SJCRH30 (cell line): ENCODE measurements at places on chromosomes 1 and 21. TPM values are rescaled to one million over a fixed set of nuclear protein-coding genes. Genes with fewer than 3 reads are reported as not detected.

DNA sequence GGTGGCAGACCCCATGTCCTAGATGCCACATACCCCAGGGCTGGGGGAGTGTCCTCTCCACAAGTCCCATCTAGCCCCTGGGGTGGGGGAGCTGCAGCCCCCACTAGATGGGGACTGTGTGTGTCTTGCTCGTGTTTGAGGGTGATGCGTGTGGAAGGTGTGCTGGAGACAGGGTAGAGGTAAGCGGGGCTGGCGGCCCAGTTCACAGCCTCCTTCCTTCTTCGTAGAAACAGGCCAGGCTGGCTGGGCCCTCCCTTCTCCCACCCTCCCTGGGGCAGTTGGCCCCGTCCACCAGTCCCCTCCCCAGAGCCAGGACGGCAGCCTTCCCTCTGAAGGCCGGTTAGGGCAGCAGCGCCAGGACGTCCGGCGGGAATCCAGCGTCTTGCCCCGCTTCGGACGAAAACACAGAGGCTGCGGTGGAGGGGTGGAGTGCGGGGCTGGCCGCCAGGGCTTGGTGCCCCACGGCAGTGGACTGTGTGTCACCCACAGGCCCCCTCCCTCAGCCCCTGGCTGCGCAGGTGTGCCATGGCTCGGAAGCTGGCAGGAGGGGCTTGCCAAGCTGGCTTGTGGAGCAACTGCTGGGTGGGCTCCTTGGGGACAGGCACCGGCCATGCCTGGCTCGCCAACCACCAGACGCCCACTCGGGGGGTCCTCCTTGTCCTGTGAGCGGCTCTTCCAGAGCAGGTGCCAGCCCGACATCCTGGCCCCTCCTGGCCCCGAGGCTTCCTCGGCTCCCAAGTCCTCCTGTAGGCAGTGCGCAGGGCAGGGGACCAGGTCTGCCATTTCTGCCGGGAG is 3.6 kb downstream of the PRDM16 start:
- no peak overlapping the region for H3K4me3 ChIP-seq
- no peak for DNase-seq
- H3K4me1 ChIP-seq = no peaks in the 10 kb centered on the region
- peaks cover 7% of the 10 kb centered on the region; the same call in 1 of the 2 replicates for H3K27me3 ChIP-seq
- no peak overlapping the region for H3K27ac ChIP-seq
- H3K36me3 ChIP-seq = no peaks in the 10 kb centered on the region

The FALEC gene
- 0.28 TPM in 1 of 2 replicates, not detected in the other for total RNA-seq

The ADPRS gene
- total RNA-seq = 26.7 and 30.4 TPM in 2 replicates

DNA sequence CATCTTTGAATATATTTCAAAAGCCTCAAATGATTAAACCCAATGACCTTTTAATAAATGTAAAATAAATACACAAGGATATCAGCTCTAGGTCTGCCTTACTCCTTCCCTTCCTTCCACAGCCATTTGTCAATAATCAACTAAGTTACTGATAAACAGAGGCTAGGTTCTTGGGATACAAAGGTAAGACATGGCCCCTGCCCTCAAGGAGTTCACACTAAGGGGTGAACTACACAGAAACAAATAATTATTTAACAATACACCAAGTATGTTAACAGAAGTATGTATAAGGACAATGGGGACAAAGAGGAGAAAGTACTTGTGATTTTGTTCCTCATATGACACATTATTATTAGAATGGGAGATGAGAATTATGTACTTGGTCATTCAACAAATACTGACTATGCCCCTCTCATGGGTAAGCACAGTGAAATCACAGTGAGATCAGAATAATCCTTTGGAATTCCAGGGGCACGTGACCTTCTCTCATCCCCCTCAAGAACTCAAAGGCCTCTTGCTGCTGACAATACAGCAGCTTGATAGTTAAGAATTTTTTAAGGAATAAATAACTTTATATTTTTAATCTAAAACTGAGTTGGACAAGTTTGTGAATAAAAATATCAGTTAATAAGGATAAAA is 40.2 kb downstream of the ATP1B1 start:
- H3K4me3 ChIP-seq = no peak overlapping the region
- H3K27me3 ChIP-seq = no peaks in the 10 kb centered on the region
- no peak for DNase-seq
- no peaks in the 10 kb centered on the region for H3K36me3 ChIP-seq
- no peak overlapping the region for H3K27ac ChIP-seq

DNA sequence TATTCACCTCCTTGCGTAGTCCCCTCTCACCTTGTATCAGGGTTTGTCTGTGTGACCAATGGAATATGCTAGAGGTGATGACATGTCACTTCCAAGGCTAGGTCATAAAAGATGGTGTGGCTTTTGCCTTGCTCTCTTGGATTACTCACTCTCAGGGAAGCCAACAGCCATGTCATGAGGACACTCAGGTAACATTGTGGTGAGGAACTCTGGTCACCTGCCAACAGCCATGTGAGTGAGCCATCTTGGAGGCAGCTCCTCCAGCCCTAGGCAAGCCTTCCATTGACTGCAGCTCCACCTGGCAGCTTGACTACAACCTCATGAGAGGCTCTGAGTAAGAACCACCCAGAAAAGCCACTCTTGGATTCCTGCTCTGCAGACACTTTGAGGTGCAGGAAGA is 11.0 kb upstream of the HEYL start:
- DNase-seq = no peak
- no peaks in the 10 kb centered on the region for H3K27me3 ChIP-seq
- H3K27ac ChIP-seq = no peak overlapping the region
- H3K4me1 ChIP-seq = peaks cover 28% of the 10 kb centered on the region

The GJB4 gene
- total RNA-seq = not detected in 2 replicates

DNA sequence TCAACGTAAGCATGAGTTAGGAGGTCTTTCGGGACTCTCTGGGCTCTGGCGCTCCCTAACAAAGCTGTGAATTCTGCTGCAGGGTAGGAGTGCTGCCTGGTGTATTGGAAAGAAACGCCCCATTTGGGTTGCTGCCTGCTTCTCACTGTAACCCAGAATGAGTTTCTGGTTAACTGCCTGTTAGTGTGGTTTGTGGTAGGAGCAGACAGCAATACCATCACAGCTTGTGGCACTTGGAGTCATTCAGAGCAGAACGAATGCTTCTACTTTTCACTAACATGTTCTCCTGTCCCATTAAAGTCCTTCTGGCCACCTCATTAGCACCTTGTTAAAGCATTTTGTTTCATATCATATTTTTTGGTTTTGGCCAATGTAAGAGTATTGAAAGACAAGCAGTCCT is 18.1 kb downstream of the MAP3K7CL start:
- H3K27me3 ChIP-seq = no peaks in the 10 kb centered on the region
- peaks cover 22% of the 10 kb centered on the region for H3K4me1 ChIP-seq
- no peak overlapping the region for H3K4me3 ChIP-seq
- DNase-seq = no peak
- no peaks in the 10 kb centered on the region for H3K36me3 ChIP-seq
- no peak overlapping the region for H3K27ac ChIP-seq

DNA sequence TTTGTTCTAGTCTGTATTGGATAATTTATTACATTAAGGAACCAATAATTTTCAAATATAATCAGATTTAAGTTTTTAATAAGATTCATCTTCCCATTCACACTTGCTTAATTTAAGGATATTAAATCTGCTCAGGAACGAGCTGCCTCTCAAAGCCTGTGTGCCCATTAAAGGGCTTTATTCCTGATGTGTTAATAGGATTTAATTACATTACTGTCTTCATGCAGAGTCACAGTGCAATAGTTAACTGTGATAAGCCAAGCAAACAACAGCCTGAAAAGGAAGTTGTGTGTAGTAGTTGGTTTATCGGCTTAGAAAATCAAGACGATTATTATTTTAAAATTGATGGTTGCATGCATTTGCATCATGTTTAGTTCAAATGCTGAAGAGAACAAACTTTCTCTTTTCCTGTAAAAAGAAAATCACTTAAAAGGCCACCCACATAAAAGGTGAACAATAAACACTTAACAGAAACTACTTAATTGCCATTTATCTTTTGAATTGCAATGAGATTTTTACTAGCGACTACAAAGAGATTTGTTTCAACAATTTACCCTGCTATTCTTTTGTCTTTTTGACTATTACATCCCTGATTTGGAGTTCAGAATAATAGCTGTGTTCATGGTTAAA is 174.6 kb downstream of the RWDD3 start:
- H3K4me1 ChIP-seq = no peaks in the 10 kb centered on the region
- H3K4me3 ChIP-seq = no peak overlapping the region
- H3K27me3 ChIP-seq = peaks cover 5% of the 10 kb centered on the region; the same call in 1 of the 2 replicates
- no peaks in the 10 kb centered on the region for H3K36me3 ChIP-seq
- no peak overlapping the region for H3K27ac ChIP-seq
- DNase-seq = no peak
